ENCODE measurements at places on chromosomes 1 and 21.

DNA sequence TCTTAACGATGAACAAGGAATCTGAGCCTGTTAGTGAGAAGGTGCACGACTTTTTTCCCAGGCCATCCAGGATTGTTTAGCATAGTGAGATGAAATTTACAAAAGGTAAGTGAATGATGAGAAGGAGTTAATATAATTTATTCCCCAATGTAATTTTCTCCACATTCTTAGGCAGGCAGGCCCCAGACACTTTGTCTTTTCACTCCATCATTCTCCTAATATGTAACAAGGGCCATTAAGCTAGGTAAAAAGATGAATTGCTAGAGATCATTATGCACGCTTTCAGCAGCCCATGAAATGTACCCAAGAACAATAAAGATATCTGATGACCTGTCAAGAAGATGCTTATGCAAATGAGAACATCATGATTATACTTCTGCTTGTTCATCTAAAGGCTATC is 24.1 kb downstream of the NIBAN1 start:
- DNase-seq, result no peak

DNA sequence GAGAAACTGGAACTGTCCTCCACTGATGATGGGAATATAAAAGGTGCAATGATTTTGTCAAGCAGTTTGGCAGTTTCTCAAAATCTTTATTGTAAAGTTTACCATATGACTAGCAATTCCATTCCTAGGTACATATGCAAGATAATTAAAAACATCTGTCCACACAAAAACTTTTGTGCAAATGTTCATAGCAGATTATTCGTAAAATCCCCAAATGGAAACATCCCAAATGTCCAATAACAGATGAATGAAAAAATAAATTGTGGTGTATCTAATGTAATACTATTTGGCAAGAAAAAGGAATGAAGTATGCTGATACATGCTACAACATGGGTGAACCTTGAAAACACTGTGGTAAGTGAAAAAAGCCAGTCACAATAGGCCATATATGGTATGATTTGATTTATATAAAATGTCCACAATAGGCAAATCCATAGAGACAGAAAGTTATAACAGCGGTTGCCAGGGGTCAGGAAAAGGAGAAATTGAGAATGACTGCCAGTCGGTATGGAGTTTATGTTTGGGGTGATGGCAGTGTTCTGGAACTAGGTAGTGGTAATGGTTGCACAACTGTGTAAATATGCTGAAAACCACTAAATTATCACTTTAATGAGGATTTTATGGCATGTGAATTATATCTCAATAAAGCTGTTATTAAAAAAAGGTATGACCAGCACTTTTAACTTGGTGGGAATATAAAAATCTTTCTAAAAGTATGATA is 81.7 kb upstream of the BEND5 start:
- DNase-seq, result no peak

GRCh38 chr1:118773656-118774055 is 214.5 kb downstream of the TBX15 start:
- no peak for DNase-seq

GRCh38 chr1:246691622-246692495 is 32.4 kb upstream of the SCCPDH start:
- DNase-seq, result no peak

DNA sequence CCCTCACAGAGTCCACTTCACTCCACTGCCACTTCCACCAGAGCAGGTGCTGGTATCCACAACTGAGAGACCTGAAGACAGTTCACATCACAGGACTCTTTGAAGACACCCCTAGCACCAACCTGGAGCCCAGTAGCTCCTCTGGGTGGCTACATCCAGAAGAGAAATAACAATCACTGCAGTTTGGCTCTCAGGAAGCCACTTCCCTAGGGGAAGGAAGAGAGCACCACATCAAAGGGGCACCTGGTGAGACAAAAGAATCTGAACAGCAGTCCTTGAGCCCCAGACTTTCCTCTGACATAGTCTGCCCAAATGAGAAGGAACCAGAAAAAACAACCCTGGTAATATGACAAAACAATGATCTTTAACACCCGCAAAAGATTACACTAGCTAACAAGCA is 113.2 kb downstream of the TENT5C start:
- no peak for DNase-seq

DNA sequence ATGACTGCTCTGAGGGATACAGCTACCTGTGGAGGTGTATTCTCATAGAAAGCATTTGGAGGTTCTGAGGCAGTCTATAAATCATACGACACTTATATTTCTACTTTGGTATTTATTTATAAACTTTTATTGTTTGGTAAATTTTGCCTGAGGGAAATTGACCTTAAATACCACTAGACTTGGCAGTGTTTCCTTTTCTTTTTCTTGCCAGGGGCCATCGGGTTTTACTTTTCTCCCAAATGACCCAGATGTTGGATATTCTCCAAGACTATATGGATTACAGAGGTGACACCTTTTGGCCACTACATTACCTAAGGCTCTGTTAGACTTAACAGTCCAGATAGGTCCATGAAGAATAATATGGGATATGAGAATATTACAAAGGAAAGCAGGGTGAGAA is 28.2 kb downstream of the CHD1L start:
- DNase-seq, result no peak

DNA sequence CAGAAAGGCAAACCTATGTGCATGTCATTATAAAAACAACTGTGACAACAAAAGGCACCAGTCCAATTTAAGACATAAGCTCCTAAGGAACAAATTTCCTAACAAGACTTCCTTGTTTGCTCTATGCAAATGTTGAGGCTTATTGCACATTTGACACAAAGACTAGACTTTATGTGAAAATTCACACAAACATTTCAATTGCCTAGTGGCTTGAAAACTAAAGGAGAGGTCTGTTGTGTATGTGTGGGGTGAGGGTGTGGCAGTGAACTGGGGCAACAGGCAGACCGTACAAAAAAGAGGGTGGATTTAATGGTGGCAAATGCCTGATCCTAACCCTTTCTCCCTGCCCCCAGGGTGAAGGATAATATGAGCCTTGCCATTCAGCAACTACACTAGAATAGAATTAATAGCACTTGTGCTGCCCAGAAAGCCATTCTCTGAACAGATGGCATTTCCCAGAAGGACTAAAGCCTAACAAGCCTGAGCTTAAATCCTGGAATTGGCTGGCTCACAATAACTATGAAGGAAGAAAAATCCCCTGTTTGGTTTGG is 73.9 kb downstream of the GLUL start:
- no peak for DNase-seq

DNA sequence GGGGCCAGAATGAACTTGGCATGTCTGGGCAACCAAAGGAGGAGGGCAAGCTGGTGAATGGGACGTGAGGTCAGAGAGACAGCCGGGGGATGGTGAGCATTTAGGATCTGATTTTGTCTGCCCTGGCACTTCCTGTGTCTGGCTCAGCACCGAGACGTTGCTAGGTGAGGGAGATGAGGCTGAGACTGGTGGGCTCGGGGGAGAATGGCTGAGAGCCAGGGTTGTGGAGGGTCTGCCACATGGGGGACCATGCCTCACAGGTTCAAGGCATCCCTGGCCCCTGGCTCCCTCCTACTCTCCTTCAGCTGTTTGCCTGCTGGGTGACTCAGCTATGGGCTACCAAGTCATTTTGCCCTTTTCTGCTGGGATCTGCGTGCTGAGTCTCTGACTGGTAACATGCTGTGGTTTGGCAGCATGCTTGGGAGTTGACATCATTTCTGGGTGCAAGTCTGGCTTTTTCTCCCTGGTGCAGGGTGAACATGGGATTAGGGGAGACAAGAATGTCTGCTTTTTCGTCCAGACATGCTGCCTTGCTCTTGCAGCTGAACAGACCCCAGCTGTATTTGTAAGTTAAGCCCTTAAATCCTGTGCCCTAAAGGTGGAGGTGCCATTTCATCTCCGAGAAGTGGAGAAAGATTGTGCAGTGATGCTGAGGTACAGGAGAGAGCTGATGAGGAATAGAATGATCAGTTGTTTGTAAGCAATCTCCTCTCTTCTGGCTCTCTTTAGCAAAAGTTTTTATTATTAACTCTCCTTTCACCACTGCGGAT is 17.6 kb downstream of the GALNT2 start:
- DNase-seq, result no peak

DNA sequence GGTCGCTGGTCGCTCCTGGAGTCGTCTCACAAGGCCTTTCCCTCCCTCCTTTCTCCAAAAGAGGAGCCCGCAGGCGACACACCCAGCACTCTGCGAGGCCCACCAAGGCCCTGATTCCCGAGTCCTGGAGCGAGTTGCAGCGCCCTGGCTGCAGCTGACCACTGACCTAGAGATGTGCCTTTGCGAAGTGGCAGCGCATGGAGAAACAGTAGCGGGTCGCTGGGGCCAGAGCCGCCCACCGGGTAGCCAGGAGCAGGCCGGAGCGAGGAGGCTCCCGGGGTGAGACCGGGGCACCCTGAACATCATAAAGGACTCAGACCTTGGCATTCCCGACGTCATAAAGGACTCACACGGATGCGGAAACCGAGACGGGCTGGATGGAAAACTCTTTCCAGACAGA is 10.3 kb upstream of the NBPF11 start:
- DNase-seq, result no peak

DNA sequence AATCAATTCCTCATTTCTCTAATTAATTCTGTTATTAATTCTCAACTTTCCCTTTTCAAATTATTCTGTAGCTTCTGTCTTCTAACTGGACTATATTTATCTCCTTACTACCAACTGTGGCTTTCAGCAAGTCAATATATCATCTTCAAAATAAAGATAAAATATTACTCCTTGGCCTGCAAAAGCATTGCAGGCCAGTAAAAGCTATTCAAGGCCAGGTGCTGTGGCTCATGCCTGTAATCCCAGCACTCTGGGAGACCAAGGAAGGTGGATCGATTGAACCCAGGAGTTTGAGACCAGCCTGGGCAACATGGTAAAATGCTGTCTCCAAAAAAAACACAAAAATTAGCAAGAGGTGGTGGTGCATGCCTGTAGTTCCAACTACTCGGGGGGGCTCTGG is 27.9 kb downstream of the USP48 start:
- no peak for DNase-seq

DNA sequence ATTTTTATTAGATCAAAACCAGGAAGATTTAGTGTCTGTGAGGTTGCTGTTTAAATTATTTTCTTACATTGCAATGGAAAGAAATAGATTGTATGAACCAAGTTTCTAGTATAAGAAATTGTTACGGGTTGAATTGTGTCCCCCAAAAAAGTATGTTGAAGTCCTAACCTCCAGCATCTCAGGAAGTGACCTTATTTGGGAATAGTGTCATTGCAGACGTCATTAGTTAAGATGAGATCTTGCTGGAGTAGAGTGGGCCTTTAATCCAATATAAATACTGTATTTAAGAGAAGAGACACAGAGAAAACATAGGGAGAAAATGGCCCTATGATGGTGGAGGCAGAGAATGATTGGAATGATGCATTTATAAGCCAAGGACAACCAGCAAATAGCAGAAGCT is 188.7 kb upstream of the SAMSN1 start:
- no peak for DNase-seq

DNA sequence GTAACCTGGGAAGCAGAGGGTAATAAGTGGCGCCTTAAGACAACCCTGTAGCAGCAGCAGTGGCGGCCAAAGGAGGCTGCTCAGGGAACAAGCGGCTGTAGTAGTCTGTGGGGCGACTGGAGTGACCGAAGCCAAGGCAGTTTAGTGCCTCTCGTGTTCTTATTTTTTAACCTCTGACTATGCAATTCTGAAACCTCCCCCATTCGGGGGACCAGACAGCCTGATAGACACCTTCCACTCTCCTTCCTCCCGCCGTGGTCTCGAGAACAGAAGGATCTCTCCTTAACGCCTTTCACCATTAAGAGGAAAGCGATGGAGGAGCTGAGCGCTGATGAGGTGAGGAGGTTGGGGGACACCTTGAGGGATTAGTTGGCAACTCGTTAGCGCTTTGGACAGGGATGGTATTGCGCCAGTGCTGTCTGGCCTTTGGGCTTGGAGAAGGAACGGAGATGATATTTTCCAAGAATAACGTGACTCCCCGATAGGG is 644 bp downstream of the UBE4B start:
- no peak for DNase-seq

DNA sequence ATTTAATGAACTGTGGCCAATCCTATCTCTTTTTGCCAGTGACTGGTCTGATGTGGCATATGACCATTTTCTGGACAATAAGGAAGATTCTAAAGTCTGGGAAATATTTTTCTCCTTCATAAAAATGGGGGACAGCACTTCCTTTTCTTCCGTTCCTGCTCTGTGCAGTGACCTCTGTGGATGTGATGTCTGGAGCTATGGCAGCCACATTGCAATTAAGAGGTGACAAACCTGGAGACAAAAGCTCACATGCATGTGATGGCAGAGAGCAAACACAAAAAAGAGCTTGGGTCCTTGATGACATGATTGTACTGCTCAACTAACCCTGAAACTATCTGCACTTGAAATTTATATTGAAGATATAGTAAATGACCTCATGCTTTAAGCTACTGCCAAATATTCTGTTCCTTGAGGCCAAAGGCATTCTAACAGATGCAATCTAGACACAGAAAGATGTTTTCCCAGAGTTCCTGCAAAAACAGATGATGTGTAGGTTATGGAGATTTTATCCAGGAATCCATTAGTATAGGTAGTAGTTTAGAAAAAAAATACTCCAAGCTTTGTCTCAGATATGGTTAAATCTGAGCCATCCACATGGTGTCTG is 2.2 kb upstream of the MAGI3 start:
- no peak for DNase-seq

- DNase-seq, result no peak
Observed at GRCh38 chr1:66231681-66232463, 302.1 kb upstream of the SGIP1 start.

DNA sequence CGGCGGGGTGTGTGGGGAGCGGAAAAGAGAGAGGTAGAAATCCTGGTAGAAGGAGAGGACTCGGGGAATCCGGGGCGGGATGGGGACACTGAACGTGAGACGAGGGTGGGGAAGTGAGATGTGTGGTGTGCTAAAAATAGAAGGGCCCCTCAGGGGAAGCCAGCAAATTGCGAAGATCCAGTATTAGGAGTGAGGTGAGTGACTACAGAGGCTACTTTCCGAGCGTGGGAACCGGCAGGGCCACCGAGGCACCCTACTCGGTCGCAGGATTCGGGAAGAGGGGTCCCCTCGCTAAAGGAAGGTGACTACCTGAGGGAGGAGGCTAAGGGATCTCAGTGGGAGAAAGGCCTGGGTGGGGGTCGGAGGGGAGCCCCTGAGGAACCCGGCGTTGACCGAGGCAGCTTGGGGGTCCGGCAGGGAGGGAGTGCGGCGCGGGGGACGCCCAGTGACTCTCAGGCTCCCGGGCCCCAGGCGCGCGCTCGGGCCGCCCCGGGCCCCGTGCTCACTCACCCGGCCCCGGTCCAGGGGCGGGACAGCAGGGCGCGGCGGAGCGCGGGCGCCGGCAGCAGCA is 318 bp downstream of the ALDH4A1 start:
- no peak for DNase-seq

DNA sequence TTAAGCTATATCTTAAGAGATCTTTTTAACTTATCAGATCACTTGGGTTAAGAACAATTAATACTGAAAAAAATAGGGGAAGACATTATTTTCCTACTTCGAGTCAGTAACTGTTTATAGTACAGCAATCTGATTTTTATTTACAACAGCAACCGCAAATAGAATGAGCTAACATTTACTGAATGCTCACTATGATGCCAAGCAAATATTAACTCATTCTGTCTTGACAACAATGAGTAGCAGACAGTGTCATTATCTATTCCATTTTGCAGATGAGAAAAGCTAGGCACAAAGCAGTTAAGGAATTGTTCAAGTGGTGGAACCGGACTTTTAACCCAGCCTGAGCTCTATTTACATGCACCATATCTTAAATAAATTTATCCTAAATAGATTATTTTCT is 273.7 kb downstream of the NTNG1 start:
- DNase-seq, result no peak

Data from iPS DF 6.9 (cell line).